ENCODE measurements at places on chromosomes 5 and 9.

DNA sequence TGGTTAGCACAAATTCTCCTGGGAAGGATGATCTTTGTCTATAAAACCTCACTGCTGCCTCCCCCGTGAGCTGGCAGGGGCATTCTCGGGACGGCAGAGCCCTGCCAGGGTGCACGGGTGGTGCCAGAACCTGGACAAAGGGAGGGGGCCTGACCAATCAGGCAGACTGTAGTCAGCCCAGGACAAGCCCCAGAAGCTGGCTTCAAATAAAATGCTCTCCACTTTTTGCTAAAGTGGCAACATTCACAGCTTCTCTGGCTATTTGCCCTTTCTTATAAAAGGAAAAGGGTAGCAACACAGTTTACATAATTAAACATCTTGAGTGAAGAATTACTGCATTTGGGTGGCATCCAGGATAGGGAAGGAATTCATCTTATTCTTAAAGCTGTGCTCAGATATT lies 14.4 kb downstream of the IL9 start:
- no peak for DNase-seq

- DNase-seq: no peak
Measured at GRCh38 chr5:147398860-147399259, 111.0 kb downstream of the DPYSL3 start.

GRCh38 chr5:127092690-127093089 lies 19.4 kb upstream of the C5orf63 start:
- peak; percentile 69 for DNase-seq

DNA sequence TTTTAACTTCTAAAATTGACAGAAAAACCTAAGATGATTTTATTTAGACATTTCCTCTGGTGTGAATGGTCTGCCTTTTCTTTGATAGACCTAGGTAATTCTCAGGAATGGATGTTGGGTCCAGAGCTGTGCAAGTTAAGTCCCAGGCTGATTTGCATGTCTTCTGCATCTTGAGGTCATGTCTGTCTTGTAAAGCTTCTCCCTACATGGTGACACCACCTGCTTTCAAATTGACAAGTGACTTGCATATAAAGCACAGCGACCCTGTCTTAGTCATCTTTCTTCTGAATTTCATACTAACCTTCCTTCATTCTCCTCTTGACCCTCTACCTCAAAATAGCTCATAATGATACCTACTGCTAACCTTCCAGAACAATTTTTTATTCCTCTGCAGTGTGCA lies 29.2 kb downstream of the OSTF1 start:
- DNase-seq: no peak

DNA sequence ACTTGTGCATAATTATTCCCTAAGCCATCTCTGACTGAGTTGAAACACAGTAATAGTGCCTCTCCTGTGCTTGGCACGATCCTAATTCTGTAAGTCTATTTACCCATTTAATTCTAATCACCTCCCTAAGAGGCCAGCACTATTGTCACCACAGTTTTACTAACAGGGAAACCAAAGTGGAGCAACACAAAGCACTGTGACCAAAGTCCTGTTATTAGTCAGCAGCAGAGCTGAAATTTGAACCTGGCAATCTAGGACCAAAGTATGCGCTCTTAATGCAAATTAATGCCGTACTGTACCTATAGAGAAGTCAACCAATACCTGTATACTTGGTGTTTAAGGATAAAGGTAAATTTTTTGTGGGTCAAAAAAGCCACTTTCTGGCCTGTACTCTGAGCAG lies 77.1 kb upstream of the CNTLN start:
- DNase-seq: no peak

DNA sequence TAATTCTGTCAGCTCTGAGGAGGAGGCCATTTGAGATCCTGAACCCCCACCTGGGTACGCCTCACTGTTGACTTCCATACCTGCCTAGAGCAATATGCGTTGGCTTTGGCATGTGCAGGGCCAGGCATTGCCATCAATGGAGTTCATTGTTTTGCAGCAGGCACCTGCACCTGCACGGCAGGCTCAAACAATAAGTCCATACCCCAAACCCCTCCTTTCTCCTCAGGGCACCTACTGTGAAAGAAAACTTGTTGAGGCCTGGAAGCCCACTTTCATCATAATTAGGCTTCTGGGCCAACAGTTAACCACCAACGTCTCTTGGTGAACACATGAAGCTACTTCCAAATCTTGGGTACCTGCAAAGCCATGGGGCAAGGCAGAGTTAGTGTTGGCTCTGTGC lies 238.7 kb downstream of the NFIB start:
- DNase-seq: no peak

GRCh38 chr5:132406144-132406783 lies 36.8 kb downstream of the SLC22A5 start:
- DNase-seq: no peak

- no peak for DNase-seq
Measured at GRCh38 chr9:34590381-34591247, 1.1 kb upstream of the CNTFR start.

DNA sequence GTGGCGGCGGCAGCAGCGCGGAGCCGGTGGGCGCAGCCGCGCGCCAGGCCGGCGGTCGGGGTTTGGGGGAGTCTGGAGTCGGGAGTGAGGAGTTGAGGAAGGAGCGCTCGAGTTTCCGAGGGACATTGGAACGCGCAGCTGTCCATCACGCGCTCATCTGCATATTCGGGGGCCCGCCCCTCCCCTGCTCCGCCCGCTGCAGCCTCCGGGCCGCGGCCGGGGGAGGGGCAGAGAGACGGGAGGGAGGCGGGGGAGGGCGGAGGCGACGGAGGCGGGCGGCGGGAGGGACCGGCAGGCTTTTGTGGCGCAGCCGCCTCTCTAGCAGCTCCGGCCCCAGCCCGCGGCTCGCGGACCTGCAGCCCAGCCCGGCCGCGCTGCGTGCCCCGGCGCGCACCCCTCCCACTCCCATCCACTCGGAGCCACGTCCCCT lies at the start of gene IRX2:
Gene IRX2 (minus strand): TSS at position 86 of the 430 bp plus-strand sequence. CDS start 264 bp downstream, outside the sequence.
- DNase-seq: peak; percentile 92

DNA sequence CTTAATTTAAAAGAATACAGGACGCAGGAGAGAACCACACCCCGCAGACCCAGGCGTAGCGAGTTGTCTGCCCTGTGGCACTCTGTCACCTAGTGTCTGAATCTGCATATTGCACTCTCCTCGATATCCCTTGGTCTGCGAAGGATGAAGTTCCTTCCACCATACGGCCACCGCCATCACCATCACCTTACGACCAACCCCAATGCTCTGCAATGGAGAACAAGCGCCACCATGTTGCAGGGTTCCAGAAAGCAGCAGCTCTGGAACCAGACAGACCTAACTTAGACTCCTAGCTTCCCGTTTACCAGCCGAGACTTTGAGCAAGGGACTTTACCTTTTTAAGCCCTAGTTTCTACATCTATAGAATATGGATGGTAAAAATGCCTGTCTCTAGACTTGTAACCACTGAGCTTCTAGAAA lies 77.4 kb upstream of the DMRT1 start:
- DNase-seq: peak; percentile 83

DNA sequence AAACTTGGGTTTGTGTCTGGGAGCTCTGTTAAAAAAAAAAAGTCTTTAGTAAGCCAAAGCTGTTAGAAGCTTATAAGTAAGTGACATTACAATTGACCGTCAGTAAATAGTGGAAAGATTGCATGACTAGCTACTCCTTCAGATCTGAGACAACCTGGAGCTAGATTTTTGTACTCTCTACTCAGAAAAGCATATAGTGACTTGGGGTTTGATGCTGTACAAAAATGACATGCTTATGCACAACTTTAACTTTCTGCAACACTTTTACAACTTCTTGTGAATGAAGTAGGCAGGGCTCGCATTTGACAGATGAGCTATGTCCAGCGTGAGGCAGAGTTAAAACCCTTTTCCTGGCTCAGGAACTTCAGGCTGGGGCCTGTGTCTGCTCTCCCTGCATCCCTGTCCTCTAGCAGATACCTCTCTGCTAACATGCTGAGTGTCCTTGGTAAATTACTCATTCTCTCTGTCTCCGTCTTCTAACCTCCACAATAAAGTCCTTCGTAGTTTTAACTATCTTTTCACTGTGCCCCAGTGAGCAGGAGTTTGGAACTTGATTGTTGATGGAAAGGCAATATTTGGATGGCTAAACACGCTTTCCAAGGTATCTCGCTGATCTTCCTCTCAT lies 471 bp upstream of the GHR start:
- peak; percentile 5 for DNase-seq

DNA sequence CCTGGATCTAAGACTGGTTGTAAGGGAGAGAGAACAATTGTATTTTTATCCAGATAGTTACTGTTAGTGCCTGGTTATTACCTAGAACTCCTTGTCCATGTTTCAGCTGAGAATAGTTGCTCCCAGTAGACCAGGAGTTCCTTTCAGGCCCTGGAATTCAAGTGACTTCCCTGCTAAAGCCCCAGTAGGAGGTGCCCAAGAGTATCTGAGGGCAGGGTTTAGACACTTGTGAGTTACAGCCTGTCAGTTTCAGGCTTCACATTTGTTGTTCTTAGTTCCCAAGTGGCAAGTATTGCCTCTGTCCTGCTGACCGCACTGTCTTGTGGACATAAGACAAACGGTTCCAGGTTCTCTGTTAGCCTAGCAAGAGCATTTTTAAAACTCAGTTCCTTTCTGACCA lies 743.9 kb upstream of the SEMA6A start:
- no peak for DNase-seq

- no peak for DNase-seq
Measured at GRCh38 chr5:83498585-83498984, 27.0 kb downstream of the VCAN start.

GRCh38 chr5:64979531-64979930 lies 210.8 kb downstream of the CWC27 start:
- no peak for DNase-seq

DNA sequence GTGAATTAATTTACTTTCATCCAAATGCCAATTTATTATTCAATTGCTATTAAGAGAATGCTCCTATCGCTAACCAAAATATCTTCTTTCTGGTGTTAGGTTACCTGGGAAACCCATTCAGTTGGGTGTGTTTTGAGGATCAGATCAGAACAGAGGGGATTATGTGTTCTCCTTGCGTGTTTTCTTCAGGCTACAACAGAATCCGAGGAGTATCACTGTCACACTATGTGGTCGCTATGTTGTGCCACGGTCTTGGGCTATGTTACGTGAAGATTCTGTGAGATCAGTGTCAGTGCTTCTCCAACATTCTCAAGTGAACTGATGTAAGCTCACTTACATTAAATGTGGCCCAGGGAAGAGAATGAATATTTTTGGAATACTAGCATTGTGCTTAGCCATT lies 39.0 kb downstream of the ADCY2 start:
- no peak for DNase-seq

GRCh38 chr9:130474106-130474505 lies 29.3 kb downstream of the ASS1 start:
- DNase-seq: no peak

GRCh38 chr5:97874491-97874890 lies 691.4 kb upstream of the RIOK2 start:
- DNase-seq: peak; percentile 6

DNA sequence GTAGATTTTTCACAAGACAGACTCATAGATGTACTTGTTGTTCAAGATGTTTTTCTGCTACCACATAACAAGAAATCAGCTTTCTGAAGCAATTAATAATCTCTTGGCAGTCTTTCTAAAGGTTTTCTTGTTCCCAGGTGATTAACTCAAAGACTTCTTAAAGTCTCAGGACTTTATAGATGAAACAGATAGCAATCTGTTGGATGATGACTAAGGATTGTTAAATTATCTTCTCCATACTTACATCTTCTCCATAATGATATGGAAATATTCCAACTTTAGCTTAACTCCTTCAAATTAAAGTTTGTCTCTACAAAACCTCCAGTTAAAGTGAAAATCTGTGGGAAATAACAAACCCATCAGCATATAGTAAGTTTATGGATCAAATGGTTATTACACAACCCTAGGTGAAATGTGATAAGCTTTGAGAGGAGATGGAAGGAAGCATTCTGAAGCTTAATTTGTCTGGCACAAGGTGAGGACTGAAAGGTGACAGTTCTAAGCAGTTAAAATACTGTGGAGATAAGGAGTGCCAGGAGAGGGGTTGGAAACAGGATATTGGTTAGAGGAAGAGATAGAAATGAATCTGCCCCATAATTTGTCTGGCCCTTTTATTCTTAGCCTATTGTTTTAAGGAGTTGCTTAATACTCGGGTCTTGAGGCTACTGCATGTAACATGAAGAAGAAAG lies 326.7 kb downstream of the ADGRV1 start:
- DNase-seq: no peak

DNA sequence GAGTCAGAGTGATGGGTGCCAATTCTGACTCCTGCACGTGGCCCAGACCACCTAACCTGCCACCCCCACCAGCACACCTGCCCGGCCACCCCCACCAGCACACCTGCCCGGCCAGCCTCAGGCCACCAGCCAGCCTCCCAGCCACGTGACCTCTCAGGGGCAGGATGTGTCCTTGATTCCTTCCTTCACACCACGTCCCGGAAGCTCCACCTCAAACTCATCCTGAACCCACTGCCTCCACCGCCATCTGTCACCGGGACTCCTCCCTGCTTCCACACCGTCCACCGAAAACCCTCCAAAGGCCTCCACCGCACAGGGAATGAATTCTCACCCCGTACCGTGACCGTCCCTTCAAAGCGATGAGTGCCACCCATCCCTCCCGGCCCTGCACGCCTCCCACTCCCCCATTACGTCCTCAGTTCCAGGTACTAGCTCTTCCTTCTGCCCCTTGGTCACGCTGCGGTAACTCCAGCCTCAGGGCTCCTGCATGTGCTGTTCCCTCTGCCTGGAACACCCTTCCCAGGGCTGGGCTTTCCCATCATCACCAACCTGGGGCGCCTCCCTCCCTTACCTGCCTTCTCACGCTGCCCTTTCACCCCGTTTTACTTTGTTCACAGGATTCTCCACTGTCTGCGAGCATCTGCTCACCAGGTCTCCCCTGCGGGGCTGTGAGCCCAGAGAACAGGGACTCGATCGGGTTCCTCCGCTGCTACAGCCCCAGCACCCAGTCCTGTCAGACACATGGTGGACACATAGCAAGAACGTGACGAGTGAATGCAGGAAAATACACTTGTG lies 82.9 kb downstream of the ADAMTS2 start:
- DNase-seq: no peak

- no peak for DNase-seq
Measured at GRCh38 chr9:15711931-15712330, 159.1 kb downstream of the CCDC171 start.

GRCh38 chr5:11904265-11904906 lies at the start of gene CTNND2:
CTNND2 (minus strand) TSS chr5:11904446; CDS start chr5:11903853, 593 bp downstream.
- DNase-seq: no peak

DNA sequence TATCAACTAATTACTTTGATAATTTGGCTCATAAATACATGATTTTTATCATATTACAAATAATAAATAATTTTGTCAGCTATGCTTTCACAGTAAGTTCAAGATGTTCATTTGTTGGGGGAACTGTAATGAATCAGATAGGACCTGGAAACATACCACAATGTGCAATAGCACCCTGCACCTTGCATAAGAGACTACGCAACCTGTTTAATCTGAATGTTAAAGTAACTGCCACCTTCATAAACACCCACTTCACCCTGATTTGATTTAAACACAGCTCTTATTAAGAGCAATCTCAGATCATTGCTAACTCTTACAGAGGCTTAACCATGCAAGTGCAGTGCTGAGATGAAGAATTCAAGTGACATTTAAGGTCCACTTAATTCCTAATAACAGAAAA lies 69.1 kb upstream of the GABRA1 start:
- DNase-seq: no peak

GRCh38 chr5:145976431-145977155 lies 40.2 kb downstream of the SH3RF2 start:
- peak; percentile 30 for DNase-seq

- DNase-seq: peak; percentile 1
Measured at GRCh38 chr5:66963559-66963971, 233.0 kb downstream of the CD180 start.
